Calu3 (cell line): ENCODE measurements at places on chromosomes 12 and 14.

- no peak for DNase-seq
These were observed 181.1 kb upstream of the HIF1A start for GRCh38 chr14:61513986-61514830.

DNA sequence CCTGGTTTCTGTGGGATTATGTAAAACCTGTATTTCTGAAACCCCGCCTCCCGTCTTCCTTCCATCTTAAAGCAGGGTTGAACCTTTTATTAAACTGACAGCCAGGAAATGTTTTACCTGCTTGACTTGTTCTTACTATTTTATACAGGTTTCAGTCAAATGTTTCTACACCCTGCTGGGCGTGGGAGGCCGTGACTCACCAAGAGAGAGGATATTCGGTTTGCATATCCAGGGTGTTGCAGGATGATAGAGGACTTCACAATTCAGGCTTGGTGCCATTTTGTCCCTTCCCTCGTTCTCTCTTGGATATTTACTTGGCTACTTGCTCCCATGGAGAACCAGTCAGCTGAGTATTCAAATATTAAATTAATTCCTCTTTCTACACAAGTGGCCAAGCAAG is 69.7 kb downstream of the ARF6 start:
- peak; percentile 73 for DNase-seq

GRCh38 chr14:21343035-21343794 is 40.6 kb downstream of the SUPT16H start:
- DNase-seq: no peak

- DNase-seq: peak; percentile 7
These were observed 13.8 kb downstream of the NGDN start for GRCh38 chr14:23483236-23483854.

DNA sequence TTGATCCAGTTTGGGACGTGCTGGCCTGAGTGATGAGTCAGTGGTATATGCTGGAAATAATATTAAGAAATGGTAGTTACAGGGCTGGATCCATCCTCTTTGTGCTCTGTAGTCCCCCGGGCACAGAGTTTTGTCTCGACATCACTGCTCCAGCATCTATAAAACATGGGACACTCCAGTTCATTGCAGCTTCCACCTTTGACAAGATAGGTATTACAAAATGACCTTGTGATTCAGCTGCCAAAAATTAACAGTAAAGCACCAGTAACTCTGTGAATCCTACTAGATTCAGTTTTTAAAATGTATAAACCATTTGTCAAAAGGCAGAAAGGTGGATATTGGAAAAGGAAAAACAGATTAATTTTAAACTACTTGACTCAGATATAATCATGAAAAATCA is 14.6 kb upstream of the GNG2 start:
- no peak for DNase-seq

DNA sequence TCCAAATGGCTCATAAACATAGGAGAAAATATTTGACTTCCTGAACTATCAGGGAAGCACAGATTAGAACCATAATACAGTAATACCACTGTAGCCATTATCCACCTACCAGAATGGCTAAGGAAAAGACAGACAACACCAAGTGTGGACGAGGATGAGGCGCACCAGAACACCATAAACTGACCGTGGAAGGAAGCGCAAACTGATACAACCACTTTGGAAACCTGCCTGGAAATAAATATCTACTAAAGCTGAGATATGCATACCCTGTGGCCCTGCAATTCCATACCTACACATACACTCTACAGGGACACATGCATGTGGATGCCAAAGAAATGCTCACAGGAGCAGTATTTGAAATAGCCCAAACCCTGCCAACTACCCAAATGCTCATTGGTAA is 60.3 kb downstream of the RBM19 start:
- no peak for DNase-seq

DNA sequence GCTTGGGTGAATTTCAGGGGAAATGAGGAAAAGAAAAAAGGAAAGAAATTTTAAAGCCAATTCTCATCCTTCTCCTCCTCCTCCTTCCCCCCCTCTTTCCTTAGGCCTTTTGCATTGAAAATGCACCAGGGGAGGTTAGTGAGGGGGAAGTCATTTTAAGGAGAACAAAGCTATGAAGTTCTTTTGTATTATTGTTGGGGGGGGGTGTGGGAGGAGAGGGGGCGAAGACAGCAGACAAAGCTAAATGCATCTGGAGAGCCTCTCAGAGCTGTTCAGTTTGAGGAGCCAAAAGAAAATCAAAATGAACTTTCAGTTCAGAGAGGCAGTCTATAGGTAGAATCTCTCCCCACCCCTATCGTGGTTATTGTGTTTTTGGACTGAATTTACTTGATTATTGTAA is 1.9 kb downstream of the HOXC4 start:
- DNase-seq: no peak

DNA sequence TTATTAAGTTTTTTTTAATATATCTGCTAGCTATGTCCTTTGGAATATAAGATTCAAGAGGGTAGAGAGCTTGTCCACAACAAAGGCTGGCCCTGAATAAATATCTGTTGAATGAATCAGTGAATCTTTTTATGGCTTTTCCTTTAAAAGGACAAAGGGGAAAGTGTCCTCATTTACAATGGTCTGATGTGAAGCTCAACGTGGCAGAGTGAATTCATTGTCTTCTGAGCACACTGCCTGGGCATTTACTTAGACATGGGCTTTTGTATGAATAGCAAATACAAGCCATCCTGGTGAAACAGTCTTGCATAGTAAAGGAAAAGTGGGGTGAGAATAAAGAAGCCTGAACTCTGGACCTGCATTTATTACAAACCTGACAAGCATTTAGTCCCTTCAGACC is 201.2 kb downstream of the NELL2 start:
- no peak for DNase-seq

DNA sequence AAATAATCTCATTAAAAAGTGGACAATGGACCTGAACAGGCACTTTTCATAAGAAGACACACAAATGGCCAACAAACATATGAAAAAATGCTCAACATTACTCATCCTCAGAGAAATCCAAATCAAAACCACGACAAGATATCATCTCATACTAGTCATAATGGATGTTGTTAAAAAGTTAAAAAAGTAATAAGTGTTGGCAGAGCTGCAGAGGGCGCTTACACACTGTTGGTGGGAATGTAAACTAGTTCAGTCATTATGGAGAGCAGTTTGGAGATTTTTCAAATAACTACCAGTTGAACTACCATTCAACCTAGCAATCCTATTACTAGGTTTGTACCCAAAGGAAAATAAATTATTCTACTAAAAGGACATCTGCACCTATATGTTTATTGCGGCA is 47.2 kb downstream of the FOXG1 start:
- no peak for DNase-seq

GRCh38 chr14:56805992-56806727 is 4.1 kb downstream of the OTX2 start:
- no peak for DNase-seq

DNA sequence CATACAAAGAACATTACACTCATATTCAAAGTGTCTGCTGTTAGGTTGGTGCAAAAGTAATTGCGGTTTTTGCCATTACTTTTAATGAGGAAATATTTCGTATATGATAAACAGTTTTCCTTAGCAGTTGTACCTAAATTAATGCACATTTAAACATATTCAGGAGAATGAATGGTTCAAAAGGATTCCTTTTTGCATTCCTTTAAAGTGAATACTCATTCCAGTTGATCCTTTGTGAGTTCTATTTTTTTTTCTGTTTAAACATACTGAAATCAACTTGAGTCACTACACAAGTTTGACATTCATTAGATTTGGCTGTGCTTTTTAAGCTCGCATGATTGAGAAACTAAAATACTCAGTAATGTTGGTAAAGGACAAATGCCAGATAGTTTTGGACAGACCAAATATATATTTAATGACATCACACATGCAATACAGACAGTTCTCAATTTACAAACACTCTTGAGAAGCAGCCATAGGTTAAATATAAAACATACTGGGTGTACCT is 13.8 kb upstream of the SLC38A2 start:
- DNase-seq: no peak

- DNase-seq: peak; percentile 32
These were observed 167.4 kb upstream of the HMGA2 start for GRCh38 chr12:65656891-65657351.

- DNase-seq: no peak
These were observed 913.6 kb downstream of the GALC start for GRCh38 chr14:87079416-87079815.

GRCh38 chr12:58117201-58117600 is 175.8 kb downstream of the ATP23 start:
- DNase-seq: no peak

DNA sequence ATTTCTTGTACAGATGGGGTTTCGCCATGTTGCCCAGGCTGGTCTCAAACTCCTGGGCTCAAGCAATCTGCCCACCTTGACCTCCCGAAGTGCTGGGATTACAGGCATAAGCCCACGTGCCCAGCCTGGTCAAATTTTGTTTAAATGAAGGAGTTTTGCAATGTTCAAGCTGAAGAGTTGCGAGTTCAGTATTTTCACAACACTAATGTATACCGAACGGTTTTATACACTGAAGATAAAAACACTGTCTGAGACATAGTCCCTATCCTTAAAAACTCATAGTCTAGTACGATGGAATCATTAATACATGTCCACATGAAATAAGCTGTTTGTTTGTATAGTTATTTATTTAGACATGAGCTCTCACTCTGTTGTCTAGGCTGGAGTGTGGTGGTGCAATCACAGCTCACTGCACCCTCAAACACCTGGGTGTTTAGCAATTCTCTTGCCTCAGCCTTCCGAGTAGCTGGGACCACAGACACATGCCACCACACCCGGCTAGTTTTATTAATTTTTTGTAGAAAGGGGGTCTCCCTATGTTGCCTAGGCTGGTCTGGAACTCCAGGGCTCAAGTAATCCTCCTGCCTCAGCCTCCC is 15.4 kb downstream of the TRAPPC6B start:
- DNase-seq: no peak

DNA sequence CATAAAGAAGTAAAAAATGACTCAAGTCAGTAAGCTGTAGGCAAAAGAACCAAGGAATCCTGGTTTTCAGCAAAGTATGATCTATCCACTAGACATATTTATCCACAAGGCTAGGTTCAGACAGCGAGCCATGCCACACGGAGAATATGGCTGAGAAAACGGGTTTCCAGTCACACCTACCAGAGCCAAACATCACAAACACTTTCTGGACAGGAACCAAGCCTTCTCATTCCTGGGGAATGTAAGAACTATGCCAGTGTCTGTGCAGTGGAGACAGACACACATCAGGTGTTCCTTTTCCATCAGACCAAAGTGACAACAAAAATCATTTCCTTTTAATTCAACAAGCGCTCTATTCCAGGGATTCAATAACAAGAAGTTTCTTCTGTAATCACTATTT is 41.1 kb downstream of the AREL1 start:
- DNase-seq: no peak

GRCh38 chr14:96027431-96028355 is 11.5 kb upstream of the C14orf132 start:
- no peak for DNase-seq

DNA sequence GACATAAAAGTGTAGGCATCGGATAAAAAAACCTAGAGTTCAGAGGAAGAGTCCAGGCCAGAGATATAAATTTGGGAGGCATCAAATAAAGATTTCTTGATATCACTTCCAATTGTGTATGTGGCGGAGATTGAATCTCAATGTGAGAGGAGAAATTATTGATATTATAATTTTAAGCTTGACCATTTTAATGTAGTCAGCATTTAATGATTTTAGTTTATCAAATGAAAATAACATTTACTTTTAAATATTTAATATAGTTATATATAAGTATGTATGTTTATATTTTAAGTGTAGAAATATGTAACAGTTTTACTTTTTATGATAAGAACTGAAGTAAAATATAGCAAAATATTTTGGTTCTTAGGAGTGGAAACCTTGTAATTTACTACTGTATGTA is 48.7 kb downstream of the WASHC4 start:
- DNase-seq: no peak

DNA sequence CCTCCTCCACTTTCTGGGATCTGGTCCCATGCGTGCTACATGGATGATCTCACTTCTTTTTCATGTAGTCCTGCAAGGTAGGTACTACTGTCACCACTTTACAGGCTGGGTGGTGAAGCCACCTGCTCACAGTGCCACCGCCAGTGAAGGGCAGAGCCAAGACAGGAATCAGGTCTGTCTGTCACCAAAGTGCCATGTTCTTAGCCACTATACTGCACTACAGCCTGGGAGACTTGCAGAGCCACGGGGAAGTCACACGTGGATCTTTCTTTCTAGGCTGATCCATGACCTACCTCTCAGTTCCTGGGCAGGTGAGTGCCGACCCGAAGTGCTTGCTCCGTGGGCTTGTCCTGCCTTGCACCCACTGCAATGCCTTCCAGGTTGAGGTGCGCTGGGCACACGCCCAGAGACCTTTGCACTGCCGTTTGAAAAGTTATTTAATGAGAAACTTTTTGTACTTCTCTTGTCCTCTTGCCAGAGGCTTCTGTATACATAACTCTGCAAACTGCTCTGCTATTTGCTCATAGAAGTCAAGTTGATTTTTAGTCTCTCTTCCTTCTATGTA is 19.7 kb upstream of the CLMN start:
- DNase-seq: no peak

GRCh38 chr14:92680781-92681650 is 67.4 kb downstream of the LGMN start:
- DNase-seq: peak; percentile 81

DNA sequence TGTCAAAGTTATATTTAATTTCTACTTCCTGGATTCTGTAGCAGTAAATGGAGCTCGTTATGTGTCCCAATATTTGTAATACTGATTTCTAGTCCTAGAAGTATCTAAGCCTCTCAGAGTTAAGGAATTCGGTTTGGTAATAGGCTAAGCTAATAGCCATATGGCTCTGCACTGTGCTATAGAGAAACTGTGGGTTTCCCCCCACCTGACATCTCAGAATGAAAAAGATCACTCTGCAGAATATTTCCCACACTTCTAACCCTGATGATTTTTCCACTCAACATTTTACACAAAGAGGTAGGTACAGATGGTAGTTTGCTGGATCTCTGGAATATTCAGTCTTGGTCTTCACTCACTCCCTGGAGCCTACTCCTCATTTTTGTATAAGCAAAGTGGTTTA is 71.2 kb downstream of the BORCS5 start:
- no peak for DNase-seq

- no peak for DNase-seq
These were observed 9.2 kb downstream of the ARHGAP9 start for GRCh38 chr12:57470286-57470969.

- no peak for DNase-seq
These were observed 6.5 kb upstream of the OTX2 start for GRCh38 chr14:56816574-56817391.

- DNase-seq: peak; percentile 66
These were observed 20.5 kb upstream of the ITPR2 start for GRCh38 chr12:26853303-26854030.

- DNase-seq: no peak
These were observed 54.1 kb upstream of the PLBD1 start for GRCh38 chr12:14621826-14622225.

DNA sequence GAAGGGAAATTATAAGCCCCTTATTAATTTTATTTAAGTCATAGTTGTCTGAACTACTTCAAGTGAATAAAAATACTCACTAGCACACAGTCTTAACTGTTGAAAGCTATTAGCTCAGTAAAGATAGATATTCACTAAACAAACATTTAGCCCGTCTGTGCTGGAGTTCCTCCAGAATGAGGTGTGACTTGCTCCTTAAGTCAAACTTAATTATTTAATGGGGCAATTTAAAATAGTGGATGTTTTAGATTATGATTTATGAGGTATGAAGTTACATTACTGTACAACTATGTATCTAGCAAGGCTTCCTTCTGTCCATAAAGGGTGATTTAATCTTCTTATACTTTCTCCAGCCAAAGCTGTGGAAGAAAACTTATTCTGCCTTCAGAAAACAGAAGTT is 414.0 kb upstream of the FLRT2 start:
- DNase-seq: no peak

GRCh38 chr12:64145226-64145625 is 76.9 kb downstream of the KICS2 start:
- DNase-seq: no peak

- DNase-seq: peak; percentile 28
These were observed 379.8 kb downstream of the DPF3 start for GRCh38 chr14:72513965-72514659.
